HFFc6 (cell line): ENCODE measurements at places on chromosomes 11 and 22. TPM values are rescaled to one million over a fixed set of nuclear protein-coding genes. Genes with fewer than 3 reads are reported as not detected.

Gene NAV2
- 12.4 to 32.2 TPM (median 13.1 TPM) in 3 replicates for total RNA-seq

DNA sequence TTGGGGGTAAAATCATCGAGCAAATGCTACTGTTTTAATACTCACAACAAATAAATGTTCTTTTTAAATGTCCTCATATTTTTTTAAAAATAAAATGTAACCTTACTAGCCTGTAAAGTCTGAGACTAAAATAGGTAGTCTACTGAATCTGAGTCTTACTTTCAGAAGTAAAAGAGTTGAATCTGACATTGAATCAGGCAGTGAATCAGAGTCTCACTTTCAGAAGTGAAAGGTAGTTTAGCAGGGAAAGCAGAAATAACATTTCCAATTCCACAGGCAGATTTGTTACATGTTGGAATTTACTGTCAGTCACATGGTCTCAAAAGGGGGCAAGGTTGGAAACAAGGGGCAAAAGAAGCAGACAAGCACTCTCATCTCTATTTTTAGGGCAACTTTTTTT is 143.0 kb downstream of the ELP4 start:
- no peak for DNase-seq

DNA sequence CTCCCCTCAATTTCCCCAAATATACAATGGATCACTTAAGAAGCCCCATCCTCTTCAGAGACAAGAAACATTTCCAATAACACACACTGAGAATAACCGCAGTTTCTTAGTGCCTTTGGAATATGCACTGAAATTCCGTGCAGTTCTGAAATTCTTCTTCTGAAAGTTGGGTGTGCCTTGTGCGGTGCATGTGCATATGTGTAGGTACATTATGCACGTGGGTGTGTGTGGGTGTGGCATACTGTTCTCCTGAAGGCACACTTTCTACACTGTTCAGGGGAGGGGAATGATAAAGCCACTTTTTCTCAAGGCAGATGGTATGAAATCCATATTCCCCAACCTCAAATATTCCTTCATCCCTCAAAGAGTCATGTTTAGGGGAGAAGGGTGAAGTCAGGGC is 1.7 kb downstream of the EXPH5 start:
- no peak for DNase-seq

GRCh38 chr11:95465887-95466286 is 234.9 kb upstream of the SESN3 start:
- DNase-seq: no peak

DNA sequence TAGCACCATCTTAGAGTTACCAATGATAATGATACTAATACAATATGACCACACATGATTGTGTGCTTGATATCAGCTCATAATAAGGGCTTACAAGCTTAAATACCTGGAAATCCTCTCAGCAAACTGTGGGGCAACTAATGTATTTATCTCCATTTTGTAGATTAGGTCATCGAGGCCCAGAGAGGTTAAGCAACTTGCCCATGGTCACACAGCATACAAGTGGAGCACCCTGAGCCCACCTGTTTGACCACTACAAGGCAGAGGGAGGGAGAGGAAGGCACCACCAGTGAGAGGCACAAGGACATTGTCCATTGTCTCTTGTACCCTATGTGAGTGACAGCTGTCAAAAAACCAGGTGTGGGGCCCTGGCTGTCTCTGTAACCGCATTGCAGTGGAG is 123.7 kb downstream of the MIAT start:
- DNase-seq: no peak
